AG10803 (cell line): ENCODE measurements at places on chromosomes 2 and 18.

- DNase-seq, result no peak
Measured at GRCh38 chr2:182166406-182166805, 180.8 kb downstream of the PPP1R1C start.

- no peak for DNase-seq
Measured at GRCh38 chr2:60472041-60472440, 81.4 kb downstream of the BCL11A start.

DNA sequence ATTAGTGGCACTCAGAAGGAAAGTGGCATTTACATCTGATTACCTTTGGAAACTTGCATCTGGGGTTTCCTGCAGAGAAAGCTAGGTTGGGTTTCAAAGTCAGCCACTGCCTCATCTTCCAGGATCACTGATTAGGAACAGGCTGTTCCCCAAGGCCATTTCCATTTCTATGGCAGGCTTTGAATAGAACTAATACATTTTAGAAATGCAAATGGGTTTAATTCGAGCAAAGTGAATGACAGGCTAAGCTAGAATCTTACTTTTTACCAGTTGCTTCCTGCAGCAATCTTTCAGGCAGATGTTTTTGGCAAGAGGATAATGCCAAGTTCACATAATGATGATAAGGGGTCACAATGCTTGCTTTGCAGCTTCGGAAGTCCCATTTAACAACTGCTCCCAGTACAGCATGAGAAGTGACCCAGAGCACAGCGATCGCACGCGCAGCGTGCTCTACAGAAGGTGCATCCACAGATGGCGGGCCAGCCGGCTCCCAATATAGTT lies 336.7 kb downstream of the LPIN1 start:
- DNase-seq, result no peak

GRCh38 chr2:231644426-231644825 lies 51.8 kb downstream of the TEX44 start:
- no peak for DNase-seq

DNA sequence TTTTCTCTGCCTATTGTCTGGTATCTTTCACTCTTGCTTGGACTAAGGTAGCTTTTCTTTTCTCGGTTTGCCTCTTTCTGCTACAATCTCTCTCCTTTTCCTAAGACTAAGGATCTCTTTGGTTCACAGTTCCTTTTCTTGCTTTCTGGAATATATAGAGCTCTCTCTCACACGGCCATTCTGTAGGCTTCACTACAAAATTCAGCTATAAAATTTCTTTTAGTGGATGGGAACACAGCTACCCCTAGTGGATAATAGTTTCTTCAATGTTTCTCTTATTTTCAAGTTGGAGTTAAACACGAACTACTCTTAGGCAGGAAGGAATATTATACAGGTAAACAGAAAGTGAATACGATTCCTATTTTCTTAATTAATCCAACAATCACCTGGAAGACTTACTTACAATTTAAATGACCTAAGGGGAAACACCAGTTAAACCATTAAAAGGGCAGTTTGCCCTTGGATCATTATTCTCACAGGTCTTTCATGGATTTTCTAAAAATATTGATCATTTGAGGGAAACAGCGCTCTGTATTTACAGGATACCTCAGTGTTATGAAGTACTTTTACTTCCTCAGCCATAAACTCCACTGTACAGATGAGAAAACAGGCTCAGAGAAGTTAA lies 140.5 kb downstream of the LRP2 start:
- no peak for DNase-seq

DNA sequence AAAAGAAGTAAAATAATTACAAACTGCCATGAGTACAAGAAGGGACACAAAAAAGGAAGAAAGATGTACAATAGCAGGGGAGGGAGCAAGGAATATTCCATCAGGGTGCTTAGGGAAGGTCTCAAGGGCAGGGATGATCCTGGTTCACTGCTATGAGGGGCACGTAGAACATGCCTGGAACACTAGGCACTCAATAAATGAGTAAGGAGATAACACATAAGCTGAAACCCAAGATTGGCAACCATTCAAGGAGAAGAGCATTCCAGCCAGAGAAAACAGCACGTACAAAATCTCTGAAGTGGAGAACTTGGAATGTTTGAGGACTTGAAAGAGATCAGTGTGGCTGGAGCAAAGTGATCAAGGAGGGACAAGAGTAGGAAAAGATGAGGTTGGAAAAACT lies 103.2 kb downstream of the FAM161A start:
- DNase-seq, result peak; percentile 61

DNA sequence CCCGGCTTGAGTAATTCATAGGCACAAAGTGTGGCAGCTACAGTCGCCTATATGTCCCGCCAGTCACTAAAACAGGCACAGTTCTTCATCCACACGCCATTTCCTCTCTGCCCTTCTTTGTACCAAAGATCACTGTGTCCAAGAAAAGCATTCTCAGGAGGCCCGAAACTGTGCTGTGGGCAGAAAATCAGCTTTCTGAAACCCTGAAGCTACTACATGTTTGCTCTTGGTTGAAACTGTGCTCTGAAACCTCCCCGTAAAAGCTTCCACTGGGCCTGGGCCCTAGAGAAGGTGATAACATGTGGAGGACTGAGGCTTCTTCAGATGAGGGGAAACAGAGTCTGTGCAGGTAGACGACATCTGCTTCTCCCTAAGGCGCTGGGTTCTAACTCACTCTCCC lies 75.6 kb upstream of the ID2 start:
- DNase-seq, result no peak

DNA sequence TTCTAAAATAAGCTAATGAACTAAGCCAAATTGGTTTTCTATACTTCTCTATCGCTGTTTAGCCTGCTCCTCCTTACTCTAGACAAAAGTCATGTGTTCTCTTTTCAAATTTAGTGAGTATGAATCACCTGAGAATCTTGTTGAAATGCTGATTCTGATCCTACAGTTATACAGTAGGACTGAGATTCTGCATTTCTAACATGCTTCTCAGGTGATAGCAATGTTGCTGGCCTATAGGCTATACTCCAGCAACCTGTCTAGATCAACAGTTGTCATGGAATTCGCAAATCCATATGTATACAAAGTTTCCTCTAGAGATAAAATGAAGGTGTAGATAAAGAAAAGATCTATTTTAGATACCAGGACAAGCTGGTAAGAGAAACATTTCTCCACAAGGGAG lies 62.9 kb downstream of the MEMO1 start:
- DNase-seq, result no peak

DNA sequence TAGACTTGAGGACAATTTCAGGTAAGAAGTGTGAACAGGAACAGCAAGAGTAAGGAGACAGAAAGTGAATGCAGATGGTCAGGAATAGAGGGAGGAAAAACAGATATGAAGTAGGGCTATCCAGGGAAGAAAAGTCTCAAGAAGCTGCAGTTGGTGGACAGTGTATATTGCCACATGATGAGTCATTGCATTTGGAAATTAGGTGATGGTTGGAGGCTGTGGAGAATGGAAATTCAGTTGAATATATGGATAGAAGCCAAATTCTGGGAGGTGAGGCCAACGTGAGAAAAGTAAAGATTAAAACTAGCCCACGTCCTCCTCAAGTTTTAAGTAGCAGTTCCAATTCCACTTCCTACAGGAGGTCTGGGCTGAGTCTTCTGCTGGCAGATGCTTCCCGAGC lies 158.4 kb downstream of the UBE2E3 start:
- no peak for DNase-seq

- DNase-seq, result no peak
Measured at GRCh38 chr2:216607277-216607560, 26.0 kb upstream of the IGFBP2 start.

GRCh38 chr2:38296197-38296780 lies 80.8 kb downstream of the ATL2 start:
- no peak for DNase-seq

DNA sequence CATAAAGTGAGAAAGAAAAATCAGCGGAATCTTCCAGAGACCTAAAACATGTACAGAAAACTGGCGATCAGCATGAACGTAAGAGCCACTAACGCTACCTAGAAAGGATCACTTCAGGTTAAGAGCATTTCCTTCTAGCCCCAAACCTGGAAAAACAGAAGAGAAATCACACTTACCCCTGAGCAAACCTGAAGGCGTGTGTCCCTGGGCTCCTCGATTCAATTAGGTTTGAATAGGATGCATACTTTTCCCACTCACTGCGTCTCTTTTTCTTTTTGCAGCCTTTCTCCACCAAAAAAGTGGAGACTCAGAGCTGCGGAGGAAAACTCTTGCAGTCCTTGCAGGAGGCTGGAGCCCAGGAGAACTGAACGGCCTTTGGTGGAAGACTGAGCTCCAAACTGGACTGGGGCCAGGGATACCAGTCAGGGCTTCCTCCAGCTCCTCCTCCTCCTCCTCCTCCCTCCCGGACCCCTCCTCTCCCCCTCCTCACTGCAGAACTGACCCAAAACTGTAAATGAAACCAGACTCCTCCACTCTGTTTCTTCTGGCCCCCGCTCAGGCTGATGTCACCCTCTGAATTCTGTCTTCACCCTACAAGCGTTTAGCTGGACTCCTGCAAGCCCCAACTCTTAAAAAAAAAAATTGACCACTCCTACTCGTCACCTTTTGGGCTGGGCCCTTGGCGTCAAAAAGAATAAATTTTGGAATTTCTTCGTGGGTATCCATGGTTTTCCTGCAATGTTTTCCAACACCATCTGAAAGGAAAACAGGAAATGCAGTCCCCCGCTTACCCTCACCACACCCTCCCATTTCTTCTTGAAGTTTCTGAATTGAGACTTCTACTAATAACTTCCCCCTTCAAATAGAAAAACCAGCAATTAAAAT lies at the start of gene COL6A3:
Gene COL6A3 (minus strand): TSS at position 388 of the 885 bp plus-strand sequence. CDS start 17,347 bp downstream, outside the sequence.
- peak; percentile 97 for DNase-seq

DNA sequence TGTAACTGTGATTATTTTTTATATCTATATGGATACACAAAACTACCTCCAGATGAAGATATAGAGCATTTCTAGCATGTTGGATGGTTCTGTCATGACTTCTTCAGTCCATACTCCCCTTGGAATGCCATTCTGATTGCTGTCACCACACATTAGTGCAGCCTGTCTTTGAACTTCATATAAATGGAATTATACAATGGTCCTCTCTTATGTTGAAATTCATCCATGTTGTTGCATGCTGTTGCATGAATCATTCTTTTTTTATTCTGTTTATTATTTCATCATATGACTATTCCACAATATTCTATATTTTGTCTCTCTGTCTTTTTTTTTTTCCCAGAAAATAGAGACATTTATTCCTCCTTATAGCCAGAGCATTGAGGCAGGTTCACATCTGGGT lies 74.1 kb downstream of the OSBPL6 start:
- peak; percentile 52 for DNase-seq

- peak; percentile 74 for DNase-seq
Measured at GRCh38 chr2:84676295-84676694, 160.0 kb downstream of the DNAH6 start.

GRCh38 chr2:28702878-28703277 lies 48.8 kb upstream of the PPP1CB start:
- no peak for DNase-seq

- DNase-seq, result no peak
Measured at GRCh38 chr2:88196490-88197087, 26.4 kb downstream of the THNSL2 start.

DNA sequence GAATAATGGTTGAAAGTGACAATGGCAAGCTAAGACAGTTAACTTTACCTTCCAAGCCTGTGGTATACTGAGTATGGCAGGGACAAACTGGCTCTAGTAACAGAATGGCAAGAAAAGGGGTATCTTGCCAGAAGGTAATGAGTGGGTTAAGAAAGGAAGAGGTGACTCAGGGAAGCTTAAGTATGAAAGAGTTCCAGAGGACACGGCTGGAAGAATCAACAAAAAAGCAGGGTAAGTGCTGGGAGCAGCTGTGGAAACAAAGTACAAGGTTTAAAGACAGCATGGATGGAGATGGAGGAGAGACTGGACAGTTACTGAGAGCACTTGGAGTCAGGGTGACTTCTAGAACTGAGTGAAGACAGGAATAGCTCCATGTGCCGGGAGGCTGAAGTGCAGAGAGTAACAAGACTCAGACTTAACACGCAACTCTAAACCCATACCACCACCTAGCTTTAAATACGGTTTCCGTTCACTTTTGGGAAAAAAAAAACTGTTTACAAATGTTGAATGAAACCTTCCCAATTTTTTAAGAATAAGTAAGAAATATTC lies 69.0 kb downstream of the REV1 start:
- DNase-seq, result peak; percentile 36

DNA sequence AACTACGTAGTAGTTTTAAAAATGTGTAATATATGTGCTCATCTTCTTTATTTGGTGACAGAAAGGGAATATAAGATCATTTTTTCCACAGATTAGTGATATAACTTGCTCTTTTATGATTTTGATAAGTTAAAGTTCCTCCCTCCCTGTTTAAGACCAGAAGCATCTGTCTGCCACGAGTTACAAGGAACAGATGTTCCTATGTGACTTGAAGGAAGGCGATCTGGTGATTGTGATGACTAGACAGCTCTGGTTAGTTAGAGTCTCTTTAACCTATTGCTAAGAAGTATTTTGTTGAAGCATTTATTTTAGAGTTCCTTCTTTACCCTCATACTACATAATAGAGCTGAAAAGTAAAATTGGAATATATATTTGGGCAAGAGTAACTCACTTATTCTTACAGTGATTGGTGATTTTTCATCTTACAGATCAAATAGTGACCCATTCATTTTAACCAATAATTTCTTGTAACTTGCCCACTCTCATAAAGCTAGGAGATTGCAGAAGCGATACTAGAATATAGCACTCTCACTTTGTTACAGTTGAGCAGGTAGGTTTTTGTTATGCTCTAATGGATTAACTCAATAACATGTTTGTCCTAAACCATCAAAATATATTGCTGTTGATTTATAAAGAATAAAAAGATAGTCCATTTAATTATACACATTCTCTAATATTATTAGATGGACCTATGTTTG lies 218.7 kb downstream of the SLC4A10 start:
- no peak for DNase-seq

DNA sequence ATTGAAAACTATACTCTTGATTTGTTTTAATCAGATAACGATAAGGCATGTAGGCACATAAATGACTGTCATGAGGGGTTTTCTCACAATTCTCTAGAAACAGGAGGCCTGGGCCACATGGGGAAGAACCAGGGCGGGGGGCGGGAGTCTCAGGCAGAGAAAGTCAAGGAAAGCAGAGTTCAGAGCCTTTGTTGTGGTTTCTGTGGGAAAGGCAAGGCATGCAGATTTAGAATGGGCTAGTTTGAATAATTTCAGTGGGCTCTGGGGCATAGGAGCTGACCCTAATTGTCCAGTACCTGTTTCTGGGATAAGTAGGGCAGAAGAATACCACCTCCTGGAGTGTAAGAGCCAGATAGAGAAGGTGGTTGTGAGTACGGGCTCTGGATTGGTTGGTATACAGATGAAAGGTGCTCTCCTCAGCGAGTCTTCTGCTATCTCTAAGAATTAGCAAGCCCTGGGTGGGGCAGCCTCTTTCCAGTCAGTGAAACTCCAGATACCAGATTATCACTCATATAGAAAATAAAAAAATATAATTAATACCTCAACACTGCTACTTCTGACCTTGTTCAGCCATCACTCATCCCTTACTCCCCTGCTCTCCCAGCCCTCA lies 41.5 kb upstream of the CYRIA start:
- DNase-seq, result no peak

DNA sequence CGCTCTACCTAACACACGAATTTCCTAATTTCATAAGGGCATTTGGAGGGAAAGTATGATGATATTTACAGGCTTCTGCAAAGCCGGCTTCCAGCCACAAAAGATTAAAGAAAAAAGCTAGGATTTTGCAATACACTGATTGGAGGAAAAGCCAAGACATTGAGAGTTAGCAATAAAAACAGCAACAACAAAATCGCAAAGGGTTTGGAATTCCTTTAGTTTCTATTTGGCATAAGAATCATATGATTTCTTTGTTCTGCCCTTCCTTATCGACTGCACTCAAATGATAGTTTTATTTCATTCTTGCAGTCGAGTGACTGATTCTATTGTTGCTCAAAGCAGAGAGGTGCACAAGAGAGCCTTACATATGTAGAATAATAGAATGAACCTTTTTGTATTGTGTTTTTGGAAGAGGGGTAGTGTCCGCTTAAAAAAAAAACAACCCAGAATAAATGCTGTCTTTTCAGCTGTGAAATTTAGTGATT lies 3.9 kb upstream of the ZNF532 start:
- no peak for DNase-seq
